NCI-H2081 (cell line): ENCODE measurements at places on chromosomes 5 and 9.

- DNase-seq, result no peak
Measured at GRCh38 chr9:108634204-108634603, 221.6 kb downstream of the ACTL7B start.

DNA sequence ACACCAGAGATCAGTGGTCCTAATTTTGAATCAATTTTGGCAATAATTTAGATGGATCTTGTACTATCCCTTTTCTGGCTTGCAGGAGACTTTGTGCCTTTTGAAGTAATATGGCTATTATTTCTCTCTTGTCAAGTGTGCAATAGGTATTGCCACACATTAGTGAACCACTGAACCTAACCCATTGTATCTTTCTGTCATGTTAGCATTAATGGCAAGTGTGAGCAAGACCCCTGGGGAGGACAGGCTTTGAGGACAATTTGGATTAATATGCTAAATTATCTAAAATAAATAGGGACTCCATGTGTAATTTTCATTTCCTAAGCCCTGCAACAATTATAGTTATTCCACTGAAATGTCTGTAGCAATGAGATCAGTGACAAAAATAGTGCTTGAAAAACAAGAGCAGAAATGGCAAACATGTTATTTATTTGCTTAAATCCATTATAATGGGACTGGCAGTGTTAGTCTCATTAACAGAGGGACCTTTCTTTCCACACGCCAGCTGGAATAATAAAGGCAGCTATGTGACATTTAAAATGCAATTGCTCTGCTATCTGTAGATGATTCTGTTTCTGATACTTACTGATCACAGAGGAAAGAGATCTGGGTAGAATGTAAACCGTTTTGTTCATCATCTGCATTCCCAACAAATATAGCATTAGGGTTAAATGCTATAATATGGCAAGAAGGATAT, 753.3 kb upstream of the ZNF608 start:
- peak; percentile 60 for DNase-seq

GRCh38 chr5:83956386-83956785, 235.7 kb upstream of the HAPLN1 start:
- no peak for DNase-seq

- no peak for DNase-seq
Measured at GRCh38 chr5:113380807-113381326, 53.9 kb downstream of the TSSK1B start.

DNA sequence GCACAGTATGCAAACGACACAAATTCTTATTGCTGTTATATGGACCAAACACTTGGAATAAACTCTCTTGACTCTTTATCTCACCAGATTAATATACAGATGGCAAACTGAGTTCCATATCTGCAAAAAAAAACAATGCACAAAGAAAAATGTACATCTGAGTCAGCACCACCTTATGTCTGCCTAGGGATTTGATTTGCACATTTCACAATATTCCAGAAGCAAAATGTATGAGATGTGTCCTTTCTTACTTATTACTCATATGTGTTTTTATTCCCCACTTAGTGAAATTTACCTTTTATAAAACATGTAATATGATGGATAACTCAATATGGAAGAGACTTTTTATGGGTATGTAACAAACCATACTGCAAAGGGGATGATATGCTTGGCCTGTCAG, 236.9 kb downstream of the GLIS3 start:
- no peak for DNase-seq

GRCh38 chr9:135880438-135880837, 26.9 kb downstream of the CAMSAP1 start:
- no peak for DNase-seq

GRCh38 chr5:7867260-7867659, 1.6 kb downstream of the FASTKD3 start:
- no peak for DNase-seq

DNA sequence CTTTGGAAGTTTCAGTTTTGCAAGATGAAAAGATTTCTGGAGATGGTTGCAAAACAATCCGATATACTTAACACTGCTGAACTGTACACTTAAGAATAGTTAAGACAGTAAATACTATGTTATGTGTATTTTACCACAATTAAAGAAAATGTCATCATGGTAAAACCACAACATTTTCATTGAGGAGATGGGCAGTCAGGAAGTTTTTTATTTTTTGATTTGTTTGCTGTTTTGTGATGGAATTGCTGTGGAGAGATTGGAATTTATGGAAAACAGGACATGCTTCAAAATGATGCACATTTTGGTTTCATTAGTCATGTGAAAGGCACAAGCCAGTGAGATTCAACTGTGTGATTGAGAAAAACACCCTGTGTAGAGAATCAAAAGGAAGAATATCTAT, 90.5 kb upstream of the AGXT2 start:
- DNase-seq, result no peak

- DNase-seq, result no peak
Measured at GRCh38 chr5:39361306-39361705, 3.0 kb downstream of the C9 start.

- peak; percentile 2 for DNase-seq
Measured at GRCh38 chr9:81492710-81493447, 196.5 kb downstream of the TLE1 start.

DNA sequence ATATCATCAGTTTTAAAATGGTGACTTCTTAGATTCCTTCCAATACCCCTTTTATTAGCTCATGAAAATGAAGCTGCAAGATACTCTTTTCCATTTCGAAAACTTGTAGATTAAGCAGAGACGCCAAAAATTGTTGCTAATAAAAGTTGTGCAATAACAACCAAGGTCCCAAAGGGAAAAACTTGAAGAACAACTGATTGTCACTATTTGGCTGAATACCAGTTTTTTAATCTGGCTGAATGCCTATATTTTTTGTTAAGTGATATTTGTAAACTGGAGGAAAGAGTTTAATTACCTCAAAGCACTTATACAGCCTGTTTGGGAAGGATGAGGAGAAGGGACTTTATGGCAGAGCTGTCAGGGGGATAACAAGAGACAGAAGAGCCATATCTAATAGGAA, 14.6 kb downstream of the C5orf58 start:
- DNase-seq, result no peak

GRCh38 chr5:125109293-125109692, 362.9 kb upstream of the ZNF608 start:
- no peak for DNase-seq

GRCh38 chr9:75941577-75942311, 51.3 kb downstream of the PCSK5 start:
- no peak for DNase-seq

GRCh38 chr9:109590966-109591365, 92.9 kb upstream of the PTPN3 start:
- DNase-seq, result peak; percentile 15

DNA sequence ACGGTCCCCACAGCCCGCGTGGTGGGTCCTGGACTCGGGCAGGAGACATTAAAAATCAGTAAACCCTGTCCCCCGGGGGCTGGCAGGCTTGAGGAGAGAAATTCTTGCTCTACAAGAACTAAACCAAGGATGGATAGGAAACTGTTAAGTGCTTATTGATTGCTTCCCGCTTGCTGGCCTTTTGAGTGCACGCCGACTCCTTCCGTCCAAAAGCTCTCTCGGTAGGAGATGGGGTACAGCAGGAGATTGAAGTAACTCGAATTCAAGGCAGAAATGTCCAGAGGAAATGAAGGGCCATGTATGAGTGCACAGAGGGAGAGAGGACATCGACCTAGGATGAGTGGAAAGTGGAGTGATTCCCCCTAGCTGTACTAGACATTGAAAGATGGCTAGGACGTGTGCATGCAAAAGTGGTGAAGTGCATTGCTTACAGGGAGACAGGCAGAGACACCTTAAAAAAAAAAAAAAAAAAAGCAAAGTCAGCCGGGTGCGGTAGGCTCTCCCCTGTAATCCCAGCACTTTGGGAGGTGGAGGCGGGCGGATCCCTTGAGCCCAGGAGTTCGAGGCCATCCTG, 923 bp downstream of the RECK start:
- peak; percentile 40 for DNase-seq

- no peak for DNase-seq
Measured at GRCh38 chr9:125600194-125600593, 106.8 kb downstream of the MAPKAP1 start.

- DNase-seq, result no peak
Measured at GRCh38 chr9:73153793-73154227, 2.1 kb downstream of the ANXA1 start.

GRCh38 chr9:134212809-134213507, 48.6 kb upstream of the RNU6ATAC start:
- no peak for DNase-seq

DNA sequence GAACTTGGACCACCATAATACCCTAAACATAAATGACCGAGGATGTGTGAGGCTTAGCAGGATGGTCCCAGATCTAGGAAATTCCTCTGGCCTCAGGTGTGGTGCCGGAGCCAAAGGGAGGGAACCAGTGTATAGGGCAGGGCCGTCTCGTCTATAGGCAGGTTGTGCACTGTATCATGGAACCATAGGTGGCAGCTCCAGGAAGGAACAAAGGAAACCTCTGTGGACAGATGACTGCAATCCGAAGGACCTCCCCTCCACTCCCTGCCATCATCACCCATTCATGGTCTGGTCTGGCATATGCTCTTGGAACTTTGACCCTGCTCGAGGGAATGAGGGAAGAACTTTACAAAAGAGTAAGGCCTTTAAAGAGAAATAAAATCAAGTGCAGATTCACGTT, 2.9 kb upstream of the MACIR start:
- DNase-seq, result no peak

DNA sequence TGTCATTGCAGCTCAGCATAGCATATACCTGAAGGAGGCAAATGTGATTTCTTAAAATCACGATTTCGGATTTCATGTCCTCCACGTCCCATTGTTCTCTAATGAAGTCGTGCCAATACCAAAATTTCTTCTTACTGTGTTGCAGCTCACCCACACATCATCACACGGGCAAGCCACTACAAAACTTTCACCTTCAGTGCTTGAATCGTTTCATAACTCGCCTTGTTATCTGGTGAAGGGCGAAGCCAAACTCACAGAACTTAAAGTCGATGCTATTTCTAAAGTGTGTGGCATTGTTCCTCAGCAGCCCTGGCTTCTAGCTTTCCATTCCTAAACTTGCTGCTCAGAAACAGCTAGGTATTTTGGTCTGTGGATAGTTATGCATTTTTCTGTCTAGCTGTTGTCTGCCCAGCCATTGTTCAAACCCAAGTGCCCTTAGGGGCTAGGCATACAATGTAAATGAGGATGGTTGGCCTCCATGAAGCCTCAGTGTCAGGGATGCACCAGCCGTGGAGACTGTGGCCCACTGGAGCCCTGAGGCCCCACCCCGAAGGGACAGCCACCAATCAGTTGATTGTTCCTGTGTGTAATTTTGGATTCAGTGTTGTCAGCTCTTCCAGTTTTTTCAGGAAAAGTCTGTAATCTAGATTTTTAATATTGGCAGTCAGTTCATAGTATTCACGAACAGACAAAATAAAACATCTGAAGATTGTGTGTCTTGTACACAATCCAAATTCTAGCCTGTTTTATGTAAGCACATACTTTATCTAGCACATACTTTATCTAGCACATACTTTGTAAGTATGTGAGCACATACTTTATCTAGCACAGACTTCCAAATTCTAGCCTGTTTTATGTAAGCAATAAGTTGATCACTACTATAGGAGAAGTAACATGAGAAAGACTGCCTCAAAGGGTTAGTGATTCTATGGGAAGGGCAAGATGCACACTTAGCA, 112.8 kb downstream of the DAPK1 start:
- no peak for DNase-seq

GRCh38 chr9:77170991-77171699, 6.2 kb upstream of the VPS13A start:
- DNase-seq, result no peak

DNA sequence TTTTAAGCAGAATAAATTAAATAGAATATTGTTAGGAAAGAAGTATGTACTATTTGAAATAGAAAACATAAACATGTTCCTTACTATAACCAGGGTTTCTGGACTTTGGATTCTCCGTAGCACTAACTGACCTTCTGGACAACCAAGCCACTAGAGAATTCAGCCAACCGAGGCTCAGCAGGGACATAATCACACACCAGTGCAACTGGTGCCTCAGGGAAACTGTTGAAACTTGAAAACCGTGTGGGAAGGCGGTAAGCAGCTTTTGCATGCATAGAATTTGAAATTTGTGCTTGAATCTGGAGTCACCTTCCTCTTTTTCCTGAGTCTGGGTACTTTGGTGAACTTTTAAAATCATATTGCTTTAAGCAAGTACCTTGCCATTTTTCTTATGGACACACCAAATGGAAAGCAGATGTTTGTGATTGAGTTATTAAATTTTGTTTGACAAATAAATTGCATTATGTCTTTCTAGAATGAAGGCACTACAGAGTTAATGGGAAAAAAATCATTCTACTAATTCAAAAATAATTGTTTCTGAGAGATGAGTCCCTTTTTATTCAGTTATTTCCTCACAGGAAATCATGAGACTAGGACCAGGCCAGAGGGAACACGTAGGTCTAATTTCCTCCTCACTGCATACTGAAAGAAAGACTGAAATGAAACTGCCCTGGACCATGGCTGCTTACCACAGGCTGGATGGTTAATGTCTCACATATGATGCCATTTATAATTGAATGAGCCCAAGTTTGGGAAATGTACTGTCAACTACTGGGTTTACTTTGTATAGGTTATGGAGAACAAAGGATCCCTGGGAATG, 20.6 kb upstream of the SCAMP1 start:
- DNase-seq, result no peak

- no peak for DNase-seq
Measured at GRCh38 chr9:35180801-35181200, 19.0 kb downstream of the UNC13B start.

DNA sequence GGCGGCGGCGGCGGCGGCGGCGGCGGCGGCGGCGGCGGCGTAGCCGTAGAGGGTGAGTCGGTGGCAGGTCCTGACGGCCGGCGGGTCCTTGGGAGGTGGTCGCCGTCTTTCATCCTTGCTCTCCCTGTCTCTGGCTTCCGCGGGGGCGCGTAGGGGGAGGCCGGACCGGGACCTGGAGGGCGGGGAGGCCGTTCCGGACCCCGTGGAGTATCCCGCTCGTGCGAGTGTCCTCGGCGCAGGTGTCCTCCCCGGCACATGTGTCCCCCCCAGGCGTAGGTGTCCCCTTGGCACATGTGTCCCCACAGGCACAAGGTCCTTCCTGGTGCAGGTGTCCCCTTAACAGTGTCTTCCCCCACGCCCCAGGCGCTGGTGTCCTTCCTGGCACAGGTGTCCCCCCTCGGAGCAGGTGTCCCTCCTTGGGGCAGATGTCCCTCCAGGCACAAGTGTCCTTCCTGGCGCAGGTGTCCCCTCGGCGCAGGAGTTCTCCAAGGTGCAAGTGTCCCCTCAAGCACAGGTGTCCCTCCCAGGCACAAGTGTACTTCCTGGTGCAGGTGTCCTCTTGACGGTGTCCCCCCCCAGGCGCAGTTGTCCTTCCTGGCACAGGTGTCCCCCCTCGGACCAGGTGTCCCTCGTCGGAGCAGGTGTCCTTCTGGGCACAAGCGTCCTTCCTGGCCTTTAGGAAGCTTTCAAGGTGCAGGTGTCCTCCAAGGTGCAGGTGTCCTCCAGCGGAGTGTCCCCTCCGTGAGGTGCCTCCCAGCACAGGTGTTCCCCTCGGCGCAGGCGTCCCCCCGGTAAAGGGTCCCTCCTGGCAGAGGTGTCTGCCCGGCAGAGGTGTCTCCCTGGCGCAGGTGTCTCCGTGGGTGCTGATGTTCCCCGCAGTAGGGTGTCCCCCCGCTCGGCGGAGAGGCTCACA, 519 bp downstream of the EXOC3 start:
- DNase-seq, result peak; percentile 73

- DNase-seq, result no peak
Measured at GRCh38 chr5:150253416-150254208, 36.0 kb downstream of the CAMK2A start.
